Activated T-cell treated with anti-CD3 and anti-CD28 coated beads for 48 hours (primary cell): ENCODE measurements at places on chromosomes 6 and 20.

DNA sequence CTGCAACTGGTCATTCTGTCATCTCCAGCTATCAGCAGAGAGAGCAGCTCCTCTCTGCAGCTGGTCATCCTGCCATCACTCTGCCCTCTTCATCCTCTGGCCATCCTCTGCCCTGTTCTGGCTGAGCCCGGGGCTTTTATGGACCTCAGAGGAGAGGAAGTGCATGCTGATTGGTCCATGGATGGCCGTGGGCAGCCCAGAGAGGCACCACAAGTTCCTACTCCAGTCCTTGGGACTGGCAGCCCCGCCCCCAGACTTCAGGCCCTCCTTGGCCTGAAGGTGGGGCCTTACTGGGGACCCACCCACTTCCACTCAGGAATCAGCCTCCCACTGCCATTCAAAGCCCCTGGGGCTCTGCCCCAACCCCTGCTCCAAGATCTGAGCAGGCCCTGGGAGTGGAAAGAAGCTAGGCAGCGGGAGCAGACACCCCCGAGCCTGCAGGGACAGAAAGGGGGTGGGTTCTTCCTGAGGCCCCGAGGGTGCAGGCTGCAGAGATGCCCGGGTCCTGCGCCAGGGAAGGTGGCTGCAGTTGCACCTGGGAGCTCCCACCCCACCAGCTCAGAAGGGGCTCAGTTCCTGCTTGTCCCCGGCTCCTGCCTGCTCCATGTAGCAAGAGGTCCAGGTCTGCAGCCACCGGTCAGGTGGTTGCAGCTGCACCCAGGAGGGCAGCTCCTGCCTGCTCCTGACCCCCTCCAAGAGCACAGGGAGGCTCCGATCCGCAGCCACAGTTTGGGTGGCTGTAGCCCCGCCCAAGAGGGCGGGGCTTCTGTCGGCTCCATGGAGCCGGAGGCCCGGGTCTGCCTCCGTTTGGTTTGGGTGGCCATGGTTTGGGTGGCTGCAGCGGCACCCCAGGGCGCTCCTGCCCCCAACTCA, 34.1 kb upstream of the HMGA1 start:
- DNase-seq, result no peak

- DNase-seq, result no peak
Observed at GRCh38 chr6:42271834-42272805, 54.5 kb upstream of the MRPS10 start.

GRCh38 chr20:38893565-38894090, 32.6 kb upstream of the FAM83D start:
- DNase-seq, result peak; percentile 77

DNA sequence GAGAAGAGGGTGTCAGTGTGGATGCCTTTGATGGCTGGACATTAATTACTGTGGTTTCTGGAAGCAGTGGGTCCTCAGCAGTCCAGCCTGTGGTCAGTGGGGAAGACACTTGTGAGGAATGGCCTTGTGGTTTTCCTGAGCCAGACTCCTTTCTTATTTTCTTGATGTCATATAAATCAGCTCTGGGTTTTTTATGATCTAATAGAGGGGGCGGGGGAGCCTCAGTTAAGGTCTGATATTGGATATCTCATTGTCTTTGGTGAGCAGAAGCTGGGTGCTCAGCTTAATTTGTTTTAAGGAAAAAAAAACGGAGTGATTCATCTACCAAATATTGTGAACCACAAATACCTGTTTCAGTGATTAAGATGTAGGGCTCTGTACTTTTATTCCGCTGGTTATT, 62.1 kb downstream of the OTOR start:
- DNase-seq, result no peak

DNA sequence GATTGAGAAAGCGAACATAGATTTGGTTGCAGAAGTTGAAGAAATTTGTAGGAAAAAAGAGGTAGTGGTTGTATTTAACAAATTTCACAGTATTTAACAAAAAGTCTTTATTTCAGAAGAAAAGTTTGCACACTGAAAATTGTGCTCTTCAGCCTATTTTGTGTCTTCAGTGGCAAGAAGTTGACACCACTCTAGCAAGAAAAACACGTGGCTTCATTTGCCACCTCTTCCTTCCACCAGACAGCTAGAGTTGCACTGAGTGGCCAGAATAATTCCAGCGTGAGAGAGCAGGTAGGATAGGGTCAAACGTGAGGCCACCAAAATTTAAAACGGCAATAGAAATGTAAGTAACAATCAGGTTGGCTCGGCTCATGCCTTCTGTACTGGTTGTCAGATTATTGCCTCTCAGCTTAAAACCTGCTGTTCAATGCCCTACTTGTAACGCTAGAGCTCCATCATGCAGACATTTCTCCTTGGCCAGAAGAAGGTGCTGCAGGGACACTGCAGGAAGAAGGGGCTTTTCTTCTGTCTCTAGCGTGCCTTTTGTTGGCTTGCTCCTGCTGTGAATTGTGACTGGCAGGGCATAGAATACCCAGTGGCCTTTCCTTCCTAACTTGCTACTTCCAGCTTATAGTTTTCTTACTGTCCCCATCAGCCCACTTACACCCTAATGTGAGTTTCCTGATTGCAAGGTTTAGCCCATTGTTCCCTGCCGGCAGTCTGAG, 12.1 kb downstream of the TRAPPC3L start:
- DNase-seq, result no peak

DNA sequence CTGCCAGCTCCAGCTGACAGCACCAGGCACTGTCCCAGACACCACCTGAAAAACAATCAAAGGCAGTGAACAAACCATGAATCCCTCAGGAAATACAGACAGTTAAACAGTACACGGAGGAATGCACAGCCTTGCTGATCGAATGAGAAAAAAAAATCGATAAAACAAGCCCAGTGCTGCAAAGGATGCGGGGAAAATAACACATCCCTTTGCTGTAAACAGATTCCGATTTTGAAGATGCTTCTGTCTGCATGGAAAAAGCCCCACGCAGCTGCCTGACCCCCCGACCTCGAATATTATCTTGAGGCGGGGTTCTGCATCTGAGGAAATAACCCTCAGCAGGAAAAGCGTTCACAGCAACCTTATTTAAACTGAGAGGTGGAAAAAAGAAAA, 43.9 kb downstream of the RBM38 start:
- DNase-seq, result no peak

DNA sequence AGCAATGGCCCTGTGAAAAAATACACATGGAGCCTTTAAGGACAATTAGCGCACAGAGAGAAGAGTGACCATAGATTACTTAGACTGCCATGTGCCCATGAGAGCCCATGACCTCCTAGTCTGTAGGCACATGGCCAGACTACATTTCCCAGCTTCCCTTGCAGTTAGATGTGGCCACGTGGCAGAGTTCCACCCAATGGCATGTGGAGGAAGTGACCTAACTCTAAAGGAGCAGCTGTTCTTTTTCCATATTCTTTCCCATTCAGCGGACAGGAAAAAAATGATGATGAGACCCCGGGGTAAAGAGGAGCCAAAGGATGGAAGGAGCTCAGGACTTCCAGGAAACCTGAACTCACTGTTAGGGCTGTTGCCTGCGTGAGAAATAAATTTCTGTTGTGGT, 116.6 kb downstream of the CBLN4 start:
- DNase-seq, result no peak

GRCh38 chr20:47216819-47217410, 139.6 kb downstream of the ZMYND8 start:
- DNase-seq, result no peak

GRCh38 chr20:32737371-32738223, 5.7 kb downstream of the COMMD7 start:
- DNase-seq, result no peak

GRCh38 chr6:158488065-158488464, 71.8 kb upstream of the TMEM181 start:
- no peak for DNase-seq

- no peak for DNase-seq
Observed at GRCh38 chr6:6319952-6320811, at the start of gene F13A1. Gene F13A1, minus strand, starts transcription at chr6:6320662. Its CDS starts 1,998 bp downstream, at chr6:6318664.

GRCh38 chr20:21146215-21146614, 20.3 kb downstream of the KIZ start:
- DNase-seq, result no peak

DNA sequence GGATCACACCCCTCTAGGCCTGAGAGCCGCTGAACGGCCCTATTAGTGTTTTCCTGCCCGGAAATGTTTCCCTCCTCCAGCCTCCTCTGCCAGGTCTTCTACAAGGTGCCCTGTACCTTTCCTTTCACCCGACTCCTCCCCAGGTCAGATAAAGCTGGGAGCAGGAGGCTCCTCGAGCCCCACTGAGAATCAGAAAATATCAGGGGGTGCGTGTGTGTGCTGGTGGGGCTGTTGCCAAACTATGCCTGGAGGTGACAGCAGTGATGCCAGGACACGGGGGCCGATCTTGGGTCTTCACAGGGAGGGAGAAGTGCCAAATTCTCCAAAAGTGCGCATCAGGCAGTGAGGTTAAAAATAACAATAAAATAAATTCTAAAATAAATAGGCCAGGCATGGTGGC, 222.8 kb upstream of the RREB1 start:
- no peak for DNase-seq

- peak; percentile 3 for DNase-seq
Observed at GRCh38 chr6:154509421-154510143, 903 bp downstream of the CNKSR3 start.

GRCh38 chr20:40144581-40144980, 544.5 kb downstream of the MAFB start:
- DNase-seq, result no peak

DNA sequence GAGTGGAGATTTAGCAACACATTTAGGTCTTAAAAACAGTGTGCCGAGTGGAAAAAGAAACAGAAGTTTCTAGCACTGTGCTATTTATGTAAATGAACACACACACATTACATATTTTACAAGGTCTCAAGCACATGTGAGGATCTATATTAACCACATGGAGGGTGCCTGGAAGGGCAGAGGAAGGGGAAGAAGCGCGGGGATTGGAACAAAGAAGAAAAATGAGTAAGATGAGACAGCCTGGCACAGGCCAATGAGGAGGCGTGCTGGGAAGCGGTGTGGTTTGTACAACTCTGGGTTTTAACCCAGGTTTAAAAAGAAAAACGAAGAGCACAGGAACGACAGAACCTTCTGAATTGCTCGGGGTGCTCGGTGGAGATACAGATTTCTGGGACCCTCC, 5.7 kb downstream of the KCNG1 start:
- no peak for DNase-seq

DNA sequence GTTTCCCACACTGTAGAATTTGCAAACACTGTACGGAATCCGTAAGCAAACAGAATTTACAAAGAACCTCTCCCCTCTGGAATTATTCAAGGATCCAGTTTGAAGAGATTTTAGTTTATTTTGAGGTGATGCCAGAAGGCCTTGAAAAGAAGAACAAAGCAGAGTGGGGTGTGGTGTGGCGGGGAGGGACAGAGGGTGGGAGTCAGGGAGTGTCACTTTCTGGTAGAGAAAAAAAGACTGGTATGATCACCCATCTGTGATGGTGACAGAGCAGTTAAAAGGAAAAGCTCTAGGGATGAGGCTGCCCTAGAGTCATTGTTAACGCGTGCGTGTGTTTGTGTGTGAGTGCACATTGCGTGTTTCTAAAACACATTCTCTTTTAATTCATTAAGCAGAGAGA, 97.0 kb upstream of the F13A1 start:
- no peak for DNase-seq
